PC-3 (cell line): ENCODE measurements at places on chromosomes 12 and 14. TPM values are rescaled to one million over a fixed set of nuclear protein-coding genes. Genes with fewer than 3 reads are reported as not detected.

SMIM41 gene
- total RNA-seq: not detected in 2 replicates

SERPINA4 gene
- not detected in 2 replicates for total RNA-seq

OTX2 gene
- total RNA-seq: not detected in 2 replicates

CPSF2 gene
- 51.5 and 57.9 TPM in 2 replicates for total RNA-seq

TMEM132D gene
- not detected in 2 replicates for total RNA-seq

FOXJ2 gene
- total RNA-seq: 6.9 and 10.0 TPM in 2 replicates

FAM90A1 gene
- not detected in 2 replicates for total RNA-seq

TSHR gene
- total RNA-seq: not detected in 2 replicates

SYCP3 gene
- total RNA-seq: not detected in 2 replicates

ARID4A gene
- 7.3 and 11.3 TPM in 2 replicates for total RNA-seq

GAS2L3 gene
- 24.8 and 27.8 TPM in 2 replicates for total RNA-seq

CLECL1 gene
- not detected in 2 replicates for total RNA-seq

OGFOD2 gene
- 33.3 and 35.6 TPM in 2 replicates for total RNA-seq

HOXC11 gene
- 0.84 and 1.2 TPM in 2 replicates for total RNA-seq

KRT73 gene
- total RNA-seq: not detected in 2 replicates

LGR5 gene
- total RNA-seq: 0.04 and 0.46 TPM in 2 replicates
